Mucosa of gallbladder (tissue), 1 donor: ENCODE measurements at places on chromosomes 13 and 19.
A peak's percentile ranks its signal among the peaks of the same experiment; 100 is the strongest.

GRCh38 chr19:10769533-10770491, 51.9 kb downstream of the DNM2 start:
- peak; percentile 52 for DNase-seq

GRCh38 chr13:111474136-111475002, 153.9 kb downstream of the TEX29 start:
- DNase-seq, result no peak

GRCh38 chr19:45166723-45167252, 6.0 kb upstream of the NKPD1 start:
- no peak for DNase-seq

- DNase-seq, result no peak
Measured at GRCh38 chr19:56123266-56123891, 2.3 kb upstream of the ZNF787 start.

GRCh38 chr19:7908078-7908699, 4.5 kb downstream of the MAP2K7 start:
- no peak for DNase-seq
